ENCODE measurements at places on chromosomes 3 and 15.

GRCh38 chr3:24589513-24589851 lies 94.8 kb upstream of the THRB start:
- no peak for DNase-seq

GRCh38 chr3:18580268-18580667 lies 155.1 kb upstream of the SATB1 start:
- no peak for DNase-seq

DNA sequence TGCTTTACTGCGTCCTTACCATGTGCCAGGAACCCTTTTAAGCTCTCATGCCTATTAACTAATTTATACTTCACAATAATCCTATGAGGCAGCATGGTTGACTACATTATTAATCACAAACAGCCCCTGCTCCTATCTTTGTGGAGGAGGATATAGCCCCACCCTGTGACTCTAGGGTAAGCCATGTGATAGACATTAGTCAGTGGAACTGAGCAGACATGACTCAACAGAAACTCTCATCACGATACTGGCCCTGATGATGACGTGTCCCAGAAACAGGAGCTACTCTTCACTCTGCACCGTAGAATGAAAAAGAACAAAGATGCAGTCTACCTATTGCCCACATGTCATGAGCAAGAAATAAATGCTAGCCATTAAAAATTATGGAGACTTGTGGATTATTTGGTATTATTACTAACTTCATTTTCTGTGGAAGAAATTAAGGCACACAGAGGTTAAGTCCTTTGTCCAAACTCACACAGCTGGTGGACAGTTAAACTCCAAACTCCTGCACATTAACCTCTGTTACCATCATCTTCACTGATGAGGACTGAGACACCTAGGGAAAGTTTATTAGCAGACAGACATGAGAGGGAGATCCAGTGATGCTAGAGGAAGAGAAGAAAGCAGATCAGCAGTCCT lies 51.2 kb downstream of the CFAP20DC start:
- DNase-seq: peak; percentile 86

DNA sequence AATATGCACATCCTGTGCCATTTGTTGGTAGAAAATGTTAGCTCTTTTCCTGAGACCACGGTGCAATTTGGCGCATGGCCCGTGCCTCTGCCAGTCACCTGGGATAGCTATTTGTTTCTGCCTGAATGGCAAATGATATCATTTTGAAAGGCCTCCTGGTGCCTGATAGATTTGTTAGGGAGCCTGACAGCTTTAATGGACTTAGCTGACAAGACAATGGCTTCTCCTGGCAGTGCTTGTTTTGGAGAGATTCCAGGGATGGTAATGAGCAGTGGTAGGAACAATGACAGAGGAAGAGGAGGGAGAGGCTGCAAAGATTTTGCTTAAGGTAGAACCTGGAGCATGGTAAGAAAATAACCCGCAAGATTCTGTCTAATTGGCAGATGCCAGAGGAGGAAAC lies 268.5 kb downstream of the CLSTN2 start:
- no peak for DNase-seq

- no peak for DNase-seq
These were observed 145.9 kb downstream of the TNIK start for GRCh38 chr3:171314341-171314740.

GRCh38 chr15:64562003-64562640 lies 101.7 kb downstream of the ZNF609 start:
- DNase-seq: no peak

Measured in AG10803 (cell line).